Hypothalamus (tissue), 51 donors: ENCODE measurements at places on chromosomes 16 and 17.
A peak's percentile ranks its signal among the peaks of the same experiment; 100 is the strongest.

GRCh38 chr17:1693339-1693738 is 8.7 kb upstream of the PRPF8 start:
- DNase-seq, result no peak

DNA sequence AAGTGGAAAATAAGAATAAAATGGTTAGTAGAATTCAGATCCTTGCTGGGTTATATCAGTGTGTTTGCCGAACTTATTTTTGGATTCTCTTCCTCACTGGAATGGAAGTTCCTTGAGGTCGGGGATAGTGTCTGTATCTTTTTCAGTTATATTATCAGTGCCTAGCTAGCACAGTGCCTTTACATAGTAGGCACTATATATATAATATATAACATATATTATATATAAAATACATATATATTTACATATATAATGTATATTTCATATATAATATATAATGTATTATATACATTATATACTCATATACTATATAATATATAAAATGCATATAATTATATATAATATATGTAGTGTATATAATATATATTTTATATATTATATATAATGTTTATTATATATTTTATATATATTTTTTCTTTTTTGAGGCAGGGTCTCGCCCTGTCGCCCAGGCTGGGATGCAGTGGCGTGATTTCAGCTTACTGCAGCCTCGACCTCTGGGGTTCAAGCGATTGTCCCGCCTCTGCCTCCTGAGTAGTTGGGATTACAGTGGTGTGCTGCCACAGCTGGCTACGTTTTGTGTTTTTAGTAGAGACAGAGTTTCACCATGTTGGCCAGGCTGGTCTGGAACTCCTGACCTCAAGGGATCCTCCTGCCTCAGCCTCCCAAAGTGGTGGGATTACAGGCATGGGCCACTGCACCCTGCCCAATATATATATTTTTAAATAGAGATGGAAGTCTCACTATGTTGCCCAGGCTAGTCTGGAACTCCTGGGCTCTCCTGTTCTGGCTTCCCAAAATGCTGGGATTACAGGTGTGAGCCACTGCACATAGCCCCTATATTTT is 3.2 kb downstream of the NFATC3 start:
- DNase-seq, result no peak

- no peak for DNase-seq
Observed at GRCh38 chr16:56625943-56626654, 518 bp downstream of the MT1E start.

- DNase-seq, result peak; percentile 72
Observed at GRCh38 chr17:29042679-29043538, at the start of gene PIPOX. Gene PIPOX, plus strand, starts transcription at chr17:29043141. Its CDS starts 85 bp downstream, at chr17:29043226.

- no peak for DNase-seq
Observed at GRCh38 chr16:65372171-65372570, 250.3 kb upstream of the CDH11 start.

DNA sequence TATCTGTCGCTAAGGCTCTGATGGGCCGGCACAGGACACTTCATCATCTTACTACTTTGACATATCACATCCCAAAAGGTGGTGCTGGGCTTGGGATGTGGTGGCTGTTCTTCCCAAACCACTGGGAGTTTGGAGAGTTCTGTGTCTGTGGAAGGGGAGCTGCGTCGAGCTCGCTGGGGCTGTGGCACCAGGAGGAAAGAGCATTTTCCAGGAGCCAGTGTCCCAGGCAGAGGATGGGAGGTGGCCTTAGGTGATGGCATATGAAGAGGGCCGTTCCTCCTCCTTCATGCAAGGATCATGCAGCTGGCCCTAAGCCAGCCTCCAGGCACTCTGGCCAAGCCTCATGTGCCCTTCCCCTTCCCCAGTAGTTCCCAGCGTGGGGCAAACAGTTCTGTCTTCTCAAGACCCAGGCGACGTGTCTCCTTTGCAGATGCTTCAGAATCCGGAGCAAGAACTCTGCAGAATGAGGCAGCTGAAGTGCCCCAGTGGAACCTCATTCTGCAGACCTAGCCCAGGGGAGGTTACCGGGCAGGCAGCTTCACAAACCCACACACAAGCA is 89.4 kb upstream of the TNRC6C start:
- DNase-seq, result no peak

- DNase-seq, result no peak
Observed at GRCh38 chr16:72923757-72924156, 124.2 kb downstream of the ZFHX3 start.

GRCh38 chr16:57308041-57308440 is 23.6 kb upstream of the PLLP start:
- no peak for DNase-seq
